ENCODE measurements at places on chromosomes 16 and 17.
A peak's percentile ranks its signal among the peaks of the same experiment; 100 is the strongest.

DNA sequence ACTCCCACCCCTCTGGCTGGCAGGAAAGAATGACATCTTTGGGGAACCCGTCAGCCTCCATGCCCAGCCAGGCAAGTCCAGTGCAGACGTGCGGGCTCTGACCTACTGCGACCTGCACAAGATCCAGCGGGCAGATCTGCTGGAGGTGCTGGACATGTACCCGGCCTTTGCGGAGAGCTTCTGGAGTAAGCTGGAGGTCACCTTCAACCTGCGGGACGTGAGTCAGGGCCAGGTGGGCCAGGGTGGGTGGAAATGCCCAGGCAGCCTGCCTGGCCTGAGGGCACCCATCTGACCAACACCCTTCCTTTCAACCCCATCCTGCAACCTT, 8.1 kb upstream of the DCAF7 start:
- DNase-seq = no peak

GRCh38 chr17:78138204-78139060, 7.8 kb upstream of the C17orf99 start:
- no peak for DNase-seq

DNA sequence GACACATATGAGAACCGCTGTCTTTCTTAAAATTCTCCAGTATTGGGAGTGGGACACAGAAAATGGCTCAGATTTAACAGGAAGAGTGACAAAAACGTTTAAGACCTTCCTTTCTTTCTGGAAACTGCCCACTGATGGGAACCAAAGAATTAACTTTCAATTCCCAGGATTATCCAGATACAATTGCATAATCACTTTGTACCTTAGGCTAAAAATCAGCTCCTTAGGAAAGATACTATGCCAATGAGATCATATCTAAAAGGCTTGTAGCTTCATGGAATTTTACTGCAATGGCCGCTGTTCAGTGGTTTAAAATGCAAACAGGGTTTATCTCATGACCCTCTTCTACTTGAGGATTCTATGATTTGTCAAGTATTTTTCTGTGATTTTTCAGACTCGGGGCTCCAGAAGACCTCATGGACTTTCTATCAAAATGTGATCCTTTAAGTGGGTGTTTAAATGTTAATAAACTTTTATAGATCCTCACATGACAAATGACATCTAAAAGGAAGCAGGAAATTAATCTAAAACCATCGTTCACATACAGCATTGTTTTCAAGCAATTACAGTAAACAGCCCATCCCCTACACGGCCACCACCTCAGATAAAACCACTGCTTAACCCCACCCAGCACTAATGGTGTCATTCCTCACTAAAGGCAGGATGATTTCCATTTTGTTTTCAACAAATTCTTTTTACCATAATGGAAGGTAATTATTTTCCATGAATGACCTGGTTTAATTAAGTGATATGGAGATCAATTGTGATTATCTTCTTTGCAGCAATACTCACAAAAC, 31.6 kb upstream of the ERN1 start:
- DNase-seq = no peak

- DNase-seq = no peak
These were observed 58.1 kb upstream of the CRISPLD2 start for GRCh38 chr16:84761448-84762368.

DNA sequence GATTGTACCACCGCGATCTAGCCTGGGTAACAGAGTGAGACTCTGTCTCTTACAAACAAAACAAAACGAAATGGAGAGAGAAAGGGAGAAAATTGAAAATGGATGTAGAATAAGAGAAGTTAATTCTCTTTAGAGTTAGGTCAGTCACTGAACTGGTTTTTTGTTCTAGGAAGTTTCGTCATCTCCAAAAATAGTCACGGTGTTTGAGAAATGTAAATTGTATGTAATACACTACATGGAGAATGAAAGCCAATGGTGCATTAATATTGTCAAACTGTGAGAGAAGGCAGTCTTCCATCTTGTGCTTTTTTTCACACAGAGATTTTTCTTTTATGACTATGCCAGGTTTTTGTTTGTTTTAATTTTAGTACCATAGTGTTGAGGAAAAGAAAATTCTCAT, 145.9 kb downstream of the BCAS3 start:
- DNase-seq = no peak

DNA sequence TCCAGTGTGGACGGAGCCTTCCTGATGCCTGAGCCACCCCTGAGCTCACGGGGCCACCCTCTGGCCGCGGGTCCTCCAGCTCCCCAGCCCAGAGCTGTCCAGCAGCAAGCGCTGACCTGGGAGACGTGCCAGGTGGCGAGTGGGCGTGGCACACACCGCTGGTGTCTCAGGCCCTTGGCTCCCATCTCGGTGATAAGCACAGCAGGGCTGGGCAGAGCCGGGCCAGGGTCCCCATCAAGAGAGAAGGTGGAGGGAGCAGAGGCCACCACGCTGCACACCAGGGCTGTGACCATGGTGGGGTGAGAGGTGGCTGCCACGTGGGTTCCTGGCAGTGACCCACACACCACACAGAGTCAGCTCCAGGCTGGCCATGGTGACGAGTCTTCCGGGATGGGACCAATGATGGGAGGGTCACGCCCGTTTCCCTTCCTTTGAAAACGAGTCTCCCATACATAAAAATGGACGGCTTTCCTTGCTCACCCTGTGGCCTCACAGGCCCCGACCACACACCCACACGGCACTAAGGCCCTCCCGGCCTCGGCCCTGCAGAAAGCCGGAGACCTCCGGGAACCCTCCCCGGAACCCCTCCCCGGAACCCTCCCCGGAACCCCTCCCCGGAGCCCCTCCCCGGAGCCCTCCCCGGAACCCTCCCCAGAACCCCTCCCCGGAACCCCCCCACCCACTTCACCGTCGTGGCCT, 16.8 kb downstream of the UTS2R start:
- DNase-seq = no peak

GRCh38 chr16:67301080-67301782, 21.9 kb downstream of the PLEKHG4 start:
- no peak for DNase-seq

DNA sequence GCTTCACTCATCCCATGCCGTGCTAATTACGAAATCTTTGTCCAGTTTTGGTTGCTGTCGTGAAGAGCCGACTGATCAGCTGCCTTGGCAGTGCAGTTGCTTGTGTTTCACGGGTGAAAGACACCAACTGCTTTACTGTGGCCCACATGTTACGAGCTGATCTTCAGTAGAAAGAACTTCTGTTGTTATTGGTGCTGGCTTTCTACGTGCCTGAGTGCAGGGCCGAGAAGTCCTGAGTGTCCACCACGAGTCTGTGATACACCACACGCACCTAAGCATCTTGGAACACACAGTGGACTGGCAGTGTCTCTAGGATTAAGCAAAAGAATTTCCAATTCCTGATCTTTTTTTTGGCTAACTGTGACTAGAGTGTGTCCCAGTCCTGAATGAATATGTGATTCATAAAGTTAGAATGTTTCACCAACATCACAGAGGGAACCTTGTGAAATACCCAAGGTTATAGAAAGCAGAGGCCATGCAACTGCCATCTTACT, 70.4 kb upstream of the CLEC18A start:
- DNase-seq = no peak

DNA sequence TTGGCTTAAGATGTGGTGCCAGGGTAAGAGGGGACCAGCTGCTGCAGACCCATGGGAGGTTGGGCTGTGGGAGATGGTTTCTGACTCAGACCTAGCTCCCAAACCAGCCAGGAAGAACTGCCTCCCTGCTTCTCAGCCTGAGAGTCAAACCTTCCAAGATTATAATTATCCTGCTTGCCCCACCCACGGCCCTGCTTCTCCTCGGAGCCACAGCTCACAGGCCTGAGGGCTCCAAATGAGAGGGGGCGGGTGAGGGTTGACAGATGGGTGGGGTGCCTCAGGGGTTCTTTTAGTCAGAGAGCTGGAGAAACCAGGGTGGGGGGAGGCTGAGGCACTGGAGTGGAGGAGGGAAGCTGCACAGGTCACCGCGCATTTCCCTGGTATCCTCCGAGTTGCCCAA, 28.7 kb upstream of the GRIN2A start:
- no peak for DNase-seq

DNA sequence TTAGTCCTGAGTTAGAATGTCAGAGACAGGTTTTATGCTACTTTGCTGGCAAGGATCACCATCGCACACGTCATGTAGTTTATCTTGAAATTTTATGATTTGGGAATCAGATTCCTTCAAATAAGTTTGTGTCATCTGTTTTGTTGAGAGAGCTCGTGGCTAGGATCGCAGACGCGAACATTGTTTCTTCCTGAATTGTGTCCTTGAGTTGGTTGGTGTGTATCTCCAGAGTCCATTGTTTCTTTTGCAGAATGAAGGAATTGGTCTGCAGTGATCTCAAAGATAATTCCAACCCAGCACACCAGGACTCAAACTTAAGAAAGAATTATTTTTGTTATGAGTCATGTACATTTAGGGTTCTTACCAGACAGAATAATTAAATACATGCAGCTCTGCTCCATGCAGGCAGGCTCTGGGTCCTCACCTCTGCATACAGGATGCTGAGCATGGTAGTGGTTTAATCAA, 51.6 kb downstream of the PRKCA start:
- DNase-seq = no peak

- no peak for DNase-seq
These were observed 66.4 kb downstream of the CYB5B start for GRCh38 chr16:69490707-69491324.

DNA sequence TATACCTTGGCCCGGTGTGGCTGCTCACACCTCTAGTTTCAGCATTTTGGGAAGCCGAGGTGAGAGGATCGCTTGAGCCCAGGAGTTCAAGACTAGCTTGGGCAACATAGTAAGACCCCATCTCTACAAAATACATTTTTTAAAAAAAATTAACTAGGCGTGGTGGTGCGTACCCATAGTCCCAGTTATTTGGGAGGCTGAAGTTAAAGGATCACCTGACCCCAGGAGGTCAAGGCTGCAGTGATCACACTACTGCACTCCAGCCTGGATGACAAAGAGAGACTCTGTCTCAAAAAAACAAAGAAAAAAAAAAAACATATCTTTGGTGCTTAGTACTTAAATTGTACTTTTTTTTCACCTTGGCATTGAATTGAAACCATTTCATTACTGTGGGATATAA, 99.0 kb downstream of the CACNG1 start:
- DNase-seq = no peak

- no peak for DNase-seq
These were observed 26.0 kb downstream of the TBX4 start for GRCh38 chr17:61478026-61478789.

DNA sequence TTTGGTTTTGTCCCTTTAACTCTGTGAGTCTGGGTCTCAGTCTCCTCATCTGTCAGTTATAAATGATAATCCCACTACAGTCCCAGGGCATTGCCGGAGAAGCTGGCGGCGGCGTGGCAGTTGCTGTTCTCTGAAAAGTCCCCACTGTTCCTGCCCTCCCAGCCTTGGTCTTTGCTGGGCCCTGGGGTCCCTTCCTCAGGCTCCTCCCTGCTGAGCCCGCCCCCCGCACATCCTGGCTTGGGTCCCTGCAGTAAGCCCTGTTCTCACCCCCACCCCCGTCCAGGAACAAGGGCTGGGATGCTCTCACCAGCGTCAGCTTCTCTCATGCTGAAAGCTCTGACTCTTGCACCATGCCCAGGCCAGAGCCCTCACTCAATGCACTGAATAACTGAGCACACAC, 35.3 kb upstream of the PEMT start:
- no peak for DNase-seq

- no peak for DNase-seq
These were observed 61.0 kb upstream of the ELAC2 start for GRCh38 chr17:13078591-13079385.

- DNase-seq = no peak
These were observed 18.1 kb upstream of the SHCBP1 start for GRCh38 chr16:46638947-46639925.

DNA sequence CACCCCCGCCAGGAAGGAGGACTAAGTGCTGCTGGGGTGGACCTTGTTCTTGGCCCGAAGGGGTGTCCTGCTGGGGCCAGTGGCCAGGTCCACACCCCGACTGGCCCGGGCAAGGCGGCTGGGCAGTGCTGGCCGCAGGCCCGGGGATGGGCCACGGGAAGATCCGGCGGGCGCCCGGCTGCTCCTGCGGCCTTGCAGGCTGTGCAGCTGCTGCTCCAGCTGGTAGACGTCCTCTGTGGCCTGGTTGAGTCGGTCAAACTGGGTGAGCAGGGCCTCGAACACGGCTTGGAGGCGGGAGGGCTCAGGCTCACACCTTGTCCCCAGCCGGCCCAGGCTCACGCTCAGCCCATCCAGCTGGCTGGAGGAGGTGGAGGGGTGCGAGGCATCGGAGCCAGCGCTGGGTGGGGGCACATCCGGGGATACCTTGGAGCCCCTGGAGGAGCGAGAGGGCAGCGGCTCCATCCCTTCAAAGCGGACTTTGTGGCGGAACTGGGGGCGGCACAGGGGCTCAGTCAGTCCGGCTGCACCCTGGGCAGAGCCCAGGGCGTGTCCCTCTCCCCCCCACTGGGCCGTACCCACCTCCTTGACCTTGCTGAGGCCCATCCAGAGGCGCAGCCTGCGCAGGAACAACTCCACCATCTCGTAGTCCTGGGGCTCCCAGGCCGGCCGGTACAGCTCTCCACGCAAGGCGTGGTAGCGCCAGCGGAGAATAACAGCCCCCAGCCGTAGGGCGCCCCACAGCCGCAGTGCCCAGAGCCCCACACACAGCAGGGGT, 42.1 kb downstream of the TSC2 start:
- DNase-seq = no peak

- no peak for DNase-seq
These were observed 41.2 kb downstream of the PRKCA start for GRCh38 chr17:66343531-66344078.

- no peak for DNase-seq
These were observed 338.5 kb downstream of the MAF start for GRCh38 chr16:79261944-79262552.

DNA sequence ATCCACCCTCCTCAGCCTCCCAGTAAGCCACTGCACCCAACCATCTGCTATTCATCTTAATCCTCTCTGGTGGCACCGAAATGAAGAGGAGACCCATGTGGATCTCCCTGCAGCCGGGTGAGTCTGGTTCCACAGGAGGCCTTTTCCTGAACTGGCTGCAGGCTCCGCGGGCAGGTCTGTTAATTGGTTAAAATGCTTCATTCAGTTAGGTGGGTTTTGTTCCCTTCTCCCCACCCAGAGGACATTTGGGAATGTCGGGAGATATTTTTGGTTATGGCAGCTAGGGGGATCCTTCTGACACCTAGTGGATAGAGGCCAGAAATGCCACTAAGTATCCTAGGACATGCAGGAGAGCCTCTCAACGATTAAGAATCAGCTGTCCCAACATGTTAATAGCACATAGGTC, 16.7 kb downstream of the C16orf54 start:
- peak; percentile 48 for DNase-seq

- DNase-seq = no peak
These were observed 653 bp downstream of the FANCA start for GRCh38 chr16:89815639-89816348.
